ENCODE measurements at places on chromosomes 1 and 21.

DNA sequence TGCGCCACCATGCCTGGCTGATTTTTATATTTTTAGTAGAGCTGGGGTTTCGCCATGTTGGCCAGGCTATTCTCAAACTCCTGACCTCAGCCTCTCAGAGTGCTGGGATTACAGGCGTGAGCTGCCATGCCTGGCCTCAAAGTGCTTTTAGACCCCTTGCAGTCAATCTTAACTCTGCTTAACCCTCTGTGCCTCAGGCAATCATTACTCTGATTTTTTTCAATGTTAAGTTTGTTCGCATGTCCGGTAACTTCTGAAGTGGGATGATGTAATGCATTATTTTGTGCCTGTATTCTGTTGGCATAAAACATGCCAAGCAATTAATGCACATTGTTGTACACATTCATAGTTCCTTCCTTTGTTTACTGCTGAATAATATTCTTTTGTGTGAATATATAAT is 18.6 kb downstream of the SMG7 start:
- DNase-seq = no peak

DNA sequence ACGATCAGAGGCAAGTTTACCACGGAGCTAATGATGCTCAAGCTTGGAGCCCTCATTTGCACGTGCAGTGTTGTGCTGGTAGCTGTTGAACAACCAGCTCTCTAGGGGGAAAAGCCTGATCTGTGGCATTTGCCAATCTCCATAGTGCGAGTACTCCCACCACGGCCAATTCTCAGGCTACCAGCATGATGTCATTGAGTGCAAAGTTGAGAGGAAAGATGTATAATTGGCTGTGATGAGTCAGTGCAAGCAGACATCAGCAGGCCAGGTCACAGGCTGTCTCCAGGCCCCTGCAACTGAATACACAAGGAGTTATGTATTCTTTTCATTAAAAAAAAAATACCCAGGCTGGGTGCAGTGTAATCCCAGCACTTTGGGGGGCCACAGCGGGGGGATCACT is 233.1 kb upstream of the VAMP3 start:
- DNase-seq = no peak

DNA sequence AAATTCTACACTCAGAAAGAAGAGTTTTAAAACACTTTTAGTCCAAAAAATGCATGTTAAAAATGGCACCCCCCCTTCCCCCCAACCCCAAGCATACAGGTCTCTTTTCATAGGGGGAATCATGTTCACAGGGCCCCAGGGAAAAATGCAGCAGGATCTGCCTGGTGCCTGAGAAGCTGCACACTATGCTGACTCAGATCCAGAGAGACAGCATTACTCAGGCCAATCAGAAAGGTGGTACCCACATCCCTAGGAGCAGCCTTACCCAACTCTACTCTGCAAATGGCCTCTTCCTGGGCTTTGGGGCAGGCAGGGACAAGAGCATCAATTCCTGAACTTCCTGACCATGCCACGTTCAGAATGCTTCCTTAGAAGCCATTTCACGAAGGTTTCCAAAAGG is 119.0 kb downstream of the HIVEP3 start:
- no peak for DNase-seq

DNA sequence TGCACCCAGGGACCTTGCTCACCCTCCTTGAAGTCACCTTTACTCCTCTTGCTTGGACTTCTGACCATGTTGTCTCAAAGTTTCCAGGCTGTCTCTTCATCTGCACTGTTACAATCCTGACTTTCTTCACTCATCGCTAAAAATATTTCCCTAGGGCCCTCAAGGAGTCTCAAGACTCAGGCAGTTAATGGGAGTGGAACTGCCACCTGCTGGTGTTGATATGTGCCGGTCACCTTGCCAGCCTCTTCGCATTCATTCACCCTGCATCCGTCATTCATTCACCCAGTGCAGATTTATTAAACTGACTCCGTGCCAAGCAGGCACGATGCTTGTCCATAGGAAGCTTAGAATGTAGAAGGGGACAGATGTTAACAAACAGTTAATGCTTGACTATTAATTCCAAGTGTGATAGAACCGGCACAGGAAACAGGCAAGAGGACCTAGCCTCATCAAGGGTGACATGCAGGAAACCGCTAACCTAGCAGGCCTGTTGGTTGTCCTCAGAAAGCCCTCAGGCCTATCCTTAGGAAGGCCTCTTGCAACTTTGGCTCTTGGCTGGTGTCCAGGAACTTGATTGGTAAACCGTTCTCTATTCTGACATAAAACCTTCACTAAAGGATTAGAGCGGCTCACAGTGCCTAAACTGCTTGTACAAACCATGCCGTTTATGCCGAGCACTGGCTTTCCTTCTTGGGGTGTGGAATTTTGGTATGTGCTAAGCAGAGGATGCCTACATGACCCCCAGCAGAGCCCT is 342.2 kb downstream of the CAMTA1 start:
- no peak for DNase-seq

DNA sequence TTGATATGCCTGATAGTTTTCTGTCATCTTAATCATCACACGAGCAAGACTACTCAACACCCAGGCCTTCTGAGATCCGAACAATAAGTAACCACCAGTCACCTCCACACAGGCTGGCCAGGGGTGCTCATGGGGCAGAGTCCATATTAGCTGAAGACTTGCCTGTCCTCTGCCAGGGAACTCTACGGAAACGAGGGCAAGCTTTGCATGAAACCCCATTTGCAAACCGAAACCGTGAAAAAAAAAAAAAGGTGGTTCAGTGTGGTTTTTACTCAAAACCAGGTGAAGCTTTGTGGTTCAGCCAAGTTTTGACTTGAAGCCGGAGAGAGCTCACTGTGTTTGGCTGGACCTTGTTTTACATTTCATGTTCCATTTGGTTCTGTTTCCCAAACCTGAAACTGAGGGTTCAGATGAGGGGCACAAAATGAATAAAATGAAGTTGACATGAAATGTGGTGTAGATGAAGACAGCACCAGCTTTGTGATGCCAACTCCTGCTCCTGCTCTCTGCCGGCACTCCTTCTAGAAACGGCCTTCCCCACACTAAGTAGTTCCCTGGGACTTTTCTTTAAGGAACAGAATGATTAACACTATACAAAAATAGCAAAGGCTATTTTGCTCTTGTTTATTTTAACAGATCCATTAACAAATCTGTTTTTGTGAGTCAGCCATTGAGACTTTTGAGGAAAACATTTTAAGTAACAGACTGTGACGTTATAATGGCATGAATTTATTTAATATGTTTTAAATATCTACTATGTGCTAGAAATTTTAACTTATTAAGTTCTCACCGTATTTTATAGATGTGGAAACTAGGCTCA is 74.7 kb downstream of the RUNX1 start:
- no peak for DNase-seq

Measured in neural crest cell (in vitro differentiated cells).